Right renal cortex interstitium (tissue), 3 donors: ENCODE measurements at places on chromosomes 5 and 9. TPM values are rescaled to one million over a fixed set of nuclear protein-coding genes. Genes with fewer than 3 reads are reported as not detected.

- DNase-seq, result no peak
Measured at GRCh38 chr5:171874234-171874633, 88.6 kb downstream of the SMIM23 start.

The KCNV2 gene
- not detected for polyA plus RNA-seq

The RPS23 gene
- polyA plus RNA-seq, result 3,097 TPM

The GABRA6 gene
- polyA plus RNA-seq, result not detected

DNA sequence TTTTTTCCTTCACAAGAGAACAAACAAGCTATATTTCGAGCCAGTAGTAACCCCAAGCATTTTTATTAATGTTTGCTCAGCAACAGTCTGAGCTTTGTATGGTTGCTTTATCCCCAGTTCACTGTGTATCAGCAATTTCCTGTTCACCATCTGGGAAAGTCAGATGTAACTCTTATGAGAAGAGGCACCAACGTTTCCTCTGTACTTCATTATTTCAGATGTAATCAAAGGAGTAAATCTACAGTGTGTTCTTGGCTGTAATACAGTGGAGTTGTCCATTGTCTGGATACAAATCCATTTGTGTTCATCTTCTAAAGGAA is 340.2 kb downstream of the ARRDC3 start:
- no peak for DNase-seq
